PC-9 (cell line): ENCODE measurements at places on chromosomes 3 and 15. TPM values are rescaled to one million over a fixed set of nuclear protein-coding genes. Genes with fewer than 3 reads are reported as not detected.
A peak's percentile ranks its signal among the peaks of the same experiment; 100 is the strongest.

- no peak overlapping the region for H3K27ac ChIP-seq
- peaks cover 24% of the 10 kb centered on the region for H3K4me1 ChIP-seq
- DNase-seq: no peak
- H3K4me3 ChIP-seq: no peak overlapping the region
- peaks cover 13% of the 10 kb centered on the region for H3K36me3 ChIP-seq
Observed at GRCh38 chr3:179565496-179565895, 2.8 kb downstream of the ACTL6A start.

GRCh38 chr3:111861391-111861790 is 2.3 kb downstream of the PHLDB2 start:
- 0 out of 2 replicates have a peak, but pooled peaks cover 3% of the 10 kb centered on the region for H3K36me3 ChIP-seq
- peak overlapping the region; percentile 88 for H3K27ac ChIP-seq
- H3K27me3 ChIP-seq: no peaks in the 10 kb centered on the region
- DNase-seq: no peak
- peaks cover 59% of the 10 kb centered on the region for H3K4me1 ChIP-seq

DNA sequence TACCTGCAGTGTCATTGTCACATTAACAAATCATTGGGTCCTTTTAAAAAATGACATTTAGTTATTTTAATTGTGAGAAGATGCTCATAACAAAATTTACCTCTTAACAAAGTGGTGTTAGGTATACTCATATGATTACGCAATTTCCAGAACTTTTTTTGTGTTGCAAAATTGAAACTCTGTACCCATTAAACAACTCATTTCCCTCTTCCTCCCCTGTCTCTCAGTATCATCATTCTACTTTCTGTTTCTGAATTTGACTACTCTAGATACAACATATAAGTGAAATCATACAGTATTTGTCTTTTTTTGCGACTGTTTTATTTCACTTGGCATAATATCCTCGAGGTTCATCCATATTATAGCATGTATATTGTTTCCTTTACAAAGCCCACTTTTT is 58.7 kb upstream of the CHST2 start:
- peaks cover 28% of the 10 kb centered on the region for H3K36me3 ChIP-seq
- H3K4me3 ChIP-seq: no peak overlapping the region
- no peaks in the 10 kb centered on the region for H3K4me1 ChIP-seq

GRCh38 chr3:44030285-44030684 is 211.4 kb upstream of the TOPAZ1 start:
- H3K27ac ChIP-seq: no peak overlapping the region
- H3K36me3 ChIP-seq: no peaks in the 10 kb centered on the region
- no peaks in the 10 kb centered on the region for H3K4me1 ChIP-seq
- H3K27me3 ChIP-seq: no peaks in the 10 kb centered on the region

GRCh38 chr3:13451301-13451673 is 28.8 kb upstream of the HDAC11 start:
- no peaks in the 10 kb centered on the region for H3K36me3 ChIP-seq
- peak overlapping the region; percentile 71 for H3K27ac ChIP-seq

The CYP1A1 gene
- 0.33 and 0.39 TPM in 2 replicates for total RNA-seq

The ROBO1 gene
- 13.8 and 17.5 TPM in 2 replicates for total RNA-seq

GRCh38 chr3:128345196-128345595 is 121.5 kb downstream of the DNAJB8 start:
- H3K4me3 ChIP-seq: no peak overlapping the region
- H3K4me1 ChIP-seq: peaks cover 17% of the 10 kb centered on the region
- H3K27ac ChIP-seq: no peak overlapping the region
- H3K36me3 ChIP-seq: no peaks in the 10 kb centered on the region

The MESP2 gene
- 1.3 and 2.4 TPM in 2 replicates for total RNA-seq

DNA sequence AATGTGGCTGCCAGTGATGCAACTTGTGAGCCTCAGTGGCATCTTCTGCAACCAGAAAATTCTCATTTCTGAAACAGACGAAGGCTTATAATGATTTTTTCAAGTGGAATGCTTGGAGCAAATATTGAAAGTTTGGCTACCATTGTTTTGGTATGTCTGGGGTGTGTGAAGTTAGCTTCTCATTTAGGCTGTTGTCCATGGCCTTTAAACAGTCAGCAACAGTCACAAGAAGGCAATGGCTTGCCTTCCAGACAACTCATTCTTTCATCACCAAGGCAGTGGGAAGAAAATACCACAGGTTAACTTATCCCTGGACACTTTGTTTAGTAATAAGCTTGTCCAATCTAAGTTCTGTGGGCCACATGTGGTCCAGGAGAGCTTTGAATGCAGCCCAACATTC is 4.7 kb upstream of the BNC1 start:
- H3K36me3 ChIP-seq: no peaks in the 10 kb centered on the region
- DNase-seq: no peak
- no peak overlapping the region for H3K4me3 ChIP-seq
- H3K4me1 ChIP-seq: peaks cover 77% of the 10 kb centered on the region
- peak overlapping the region; percentile 98 for H3K27ac ChIP-seq

The CTDSPL gene
- total RNA-seq: 118 and 124 TPM in 2 replicates

The GOLGA6L22 gene
- not detected in 2 replicates for total RNA-seq

GRCh38 chr3:185337231-185337816 is 25.6 kb upstream of the MAP3K13 start:
- no peak overlapping the region for H3K4me3 ChIP-seq
- peak; percentile 37 for DNase-seq
- no peaks in the 10 kb centered on the region for H3K36me3 ChIP-seq
- no peaks in the 10 kb centered on the region for H3K27me3 ChIP-seq
- peak overlapping the region; percentile 71 for H3K27ac ChIP-seq

The STAC gene
- total RNA-seq: 14.7 and 17.6 TPM in 2 replicates

The C3orf80 gene
- total RNA-seq: not detected in 2 replicates

The DCUN1D1 gene
- 80.3 and 93.5 TPM in 2 replicates for total RNA-seq

DNA sequence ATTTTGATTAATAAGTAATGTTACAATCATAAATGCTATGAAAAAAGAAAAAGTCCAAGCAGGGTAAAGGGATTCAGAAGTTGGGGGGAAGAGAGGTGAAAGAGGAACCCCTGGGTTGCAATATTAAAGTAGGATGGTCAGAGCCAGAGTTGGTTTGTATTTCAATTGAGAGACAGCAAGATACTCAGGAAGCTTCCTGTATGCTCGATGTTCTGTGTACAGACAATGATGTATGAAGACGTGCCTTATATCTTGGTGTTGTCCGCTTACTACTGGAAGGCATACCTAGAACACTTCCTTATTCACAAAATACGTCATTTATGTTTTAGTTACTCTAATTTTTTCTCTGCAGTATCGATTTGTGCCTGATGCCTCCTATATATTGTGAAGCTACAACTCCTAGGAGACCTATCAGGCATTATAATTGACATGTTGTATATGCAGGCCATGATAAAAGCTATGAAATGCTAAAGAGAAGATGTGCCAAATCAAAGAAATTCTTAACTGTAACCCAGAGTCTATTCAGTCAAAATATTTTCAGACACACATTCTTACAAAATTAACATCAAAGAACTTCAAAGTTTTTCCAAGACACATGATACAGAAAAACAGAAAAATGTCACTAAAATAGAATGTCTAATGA is 87.5 kb downstream of the TBL1XR1 start:
- no peak overlapping the region for H3K4me3 ChIP-seq
- peak overlapping the region; percentile 3; the same call in 1 of the 2 replicates for H3K27ac ChIP-seq
- H3K4me1 ChIP-seq: no peaks in the 10 kb centered on the region
- H3K36me3 ChIP-seq: no peaks in the 10 kb centered on the region
- H3K27me3 ChIP-seq: no peaks in the 10 kb centered on the region

- H3K4me1 ChIP-seq: no peaks in the 10 kb centered on the region
- H3K27ac ChIP-seq: no peak overlapping the region
- no peaks in the 10 kb centered on the region for H3K27me3 ChIP-seq
Observed at GRCh38 chr3:155110022-155110421, 29.9 kb downstream of the MME start.

DNA sequence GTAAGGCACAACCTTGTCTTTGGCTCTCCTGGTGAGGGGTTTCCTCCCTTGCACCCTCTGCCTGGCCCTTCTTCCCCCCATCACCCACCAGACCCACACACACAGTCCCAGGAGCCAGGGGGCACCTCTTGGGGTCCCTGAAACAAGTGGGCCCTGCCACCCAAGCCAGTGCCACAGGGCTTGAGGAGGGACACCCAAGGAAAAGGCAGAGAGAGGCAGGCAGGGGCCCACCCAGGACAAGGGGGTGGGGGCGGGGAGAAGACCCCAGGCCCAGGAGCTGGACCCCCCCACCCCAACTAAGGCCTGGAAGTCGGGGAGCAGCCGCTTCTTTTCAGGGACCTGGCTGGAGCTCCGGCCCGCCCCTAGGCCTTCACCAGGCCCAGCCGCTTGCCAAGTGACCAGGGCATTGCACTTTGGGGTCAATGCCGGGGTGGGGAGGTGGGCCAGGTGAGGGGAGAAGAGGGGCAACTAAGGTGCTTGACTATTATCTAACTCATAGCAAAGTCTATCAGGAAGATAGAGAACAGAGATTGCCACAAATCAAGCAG is 88.9 kb downstream of the KCNMB2 start:
- no peaks in the 10 kb centered on the region for H3K4me1 ChIP-seq
- no peak overlapping the region for H3K27ac ChIP-seq
- DNase-seq: no peak
- H3K27me3 ChIP-seq: no peaks in the 10 kb centered on the region
- no peaks in the 10 kb centered on the region for H3K36me3 ChIP-seq

DNA sequence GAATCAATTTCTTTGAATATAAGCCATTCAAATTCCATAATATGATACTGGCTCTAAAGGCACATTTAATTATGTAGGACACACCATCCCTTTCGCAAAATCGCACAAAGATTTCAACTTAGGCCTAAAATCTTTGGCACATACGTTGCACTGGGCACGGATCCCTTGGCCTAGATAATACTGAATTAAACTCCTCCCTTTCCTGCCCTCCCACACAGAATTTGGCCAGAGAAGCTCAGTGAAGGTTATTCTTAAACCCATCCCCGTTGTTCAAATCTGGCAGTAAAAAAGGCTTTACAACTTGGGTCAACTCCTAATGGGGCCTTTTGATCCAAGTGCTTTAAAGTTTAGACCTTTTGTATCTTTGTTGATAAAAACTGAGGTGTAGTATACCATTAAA is 247.2 kb downstream of the PTPRG start:
- H3K4me1 ChIP-seq: no peaks in the 10 kb centered on the region
- no peak overlapping the region for H3K27ac ChIP-seq
- no peaks in the 10 kb centered on the region for H3K27me3 ChIP-seq
- H3K36me3 ChIP-seq: no peaks in the 10 kb centered on the region

- no peak overlapping the region for H3K4me3 ChIP-seq
- no peaks in the 10 kb centered on the region for H3K36me3 ChIP-seq
- H3K27me3 ChIP-seq: no peaks in the 10 kb centered on the region
- no peak overlapping the region for H3K27ac ChIP-seq
- no peaks in the 10 kb centered on the region for H3K4me1 ChIP-seq
Observed at GRCh38 chr3:45261333-45262110, 35.4 kb upstream of the TMEM158 start.

- H3K27ac ChIP-seq: no peak overlapping the region
- DNase-seq: no peak
- H3K4me3 ChIP-seq: no peak overlapping the region
- H3K27me3 ChIP-seq: no peaks in the 10 kb centered on the region
Observed at GRCh38 chr3:130926504-130926903, 32.6 kb downstream of the ATP2C1 start.

- no peak for DNase-seq
- H3K27me3 ChIP-seq: no peaks in the 10 kb centered on the region
Observed at GRCh38 chr15:85000937-85001336, 19.3 kb downstream of the PDE8A start.

DNA sequence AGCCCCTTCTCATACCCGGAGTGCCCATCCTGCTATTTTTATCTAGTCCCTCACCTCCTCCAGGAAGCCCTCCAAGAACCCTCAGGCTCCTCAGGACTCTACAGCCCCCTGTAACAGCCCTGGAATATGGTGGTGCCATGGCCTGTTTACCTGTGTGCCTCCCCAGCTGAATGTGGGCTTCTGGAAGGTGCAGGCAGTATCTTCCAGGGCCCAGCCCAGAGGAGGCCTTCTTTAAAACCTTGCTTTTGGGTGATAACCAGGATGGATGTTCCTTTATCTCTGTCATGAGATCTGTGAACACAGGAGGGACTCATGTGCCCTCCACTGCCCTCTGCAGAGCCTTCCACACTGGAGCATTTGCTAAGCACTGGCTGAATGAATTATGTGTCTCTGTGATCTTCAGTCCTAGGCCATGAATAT is 36.7 kb upstream of the MRPS22 start:
- H3K27me3 ChIP-seq: no peaks in the 10 kb centered on the region
- H3K36me3 ChIP-seq: no peaks in the 10 kb centered on the region
- H3K4me1 ChIP-seq: peaks cover 58% of the 10 kb centered on the region
- H3K4me3 ChIP-seq: no peak overlapping the region

The SCN5A gene
- total RNA-seq: 3.0 and 4.7 TPM in 2 replicates

GRCh38 chr3:106206146-106206545 is 337.3 kb upstream of the CBLB start:
- no peaks in the 10 kb centered on the region for H3K27me3 ChIP-seq
- H3K4me3 ChIP-seq: no peak overlapping the region
- H3K27ac ChIP-seq: no peak overlapping the region

The BNC1 gene
- total RNA-seq: 0.70 and 0.83 TPM in 2 replicates
